ENCODE measurements at places on chromosomes 2 and 18.

DNA sequence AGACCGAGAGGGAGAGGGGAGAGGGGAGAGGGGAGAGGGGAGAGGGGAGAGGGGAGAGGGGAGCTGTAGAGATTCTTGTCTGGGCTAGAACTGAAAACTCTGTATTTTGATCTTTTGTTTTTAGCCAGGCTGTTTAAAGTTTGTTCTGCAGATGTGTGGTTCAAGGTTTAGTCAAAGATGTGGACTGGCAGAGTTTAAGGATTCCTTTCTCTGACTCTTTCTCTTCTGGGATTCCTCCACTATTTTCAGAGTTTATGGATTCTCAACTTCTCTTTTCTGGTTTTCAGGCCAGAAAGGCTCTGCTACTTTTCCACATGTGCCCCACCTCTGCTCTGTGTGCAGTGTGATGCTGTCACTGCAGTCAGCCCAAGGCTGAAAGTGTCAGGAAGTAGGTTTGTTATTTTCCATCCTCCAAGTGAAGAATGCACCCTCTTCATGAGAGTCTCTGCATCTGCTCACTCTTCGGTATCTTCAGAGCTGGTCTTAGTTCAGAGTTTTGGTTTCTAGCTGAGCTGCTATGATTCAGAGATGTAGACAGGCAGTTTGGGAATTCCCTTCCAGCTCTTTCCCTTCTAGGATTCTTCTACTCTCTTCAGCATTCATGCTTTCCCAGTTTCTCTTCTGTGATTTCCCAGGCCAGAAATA is 130.9 kb upstream of the SMAD7 start:
- no peak for DNase-seq

GRCh38 chr2:65622951-65623535 is 190.6 kb upstream of the SPRED2 start:
- DNase-seq, result no peak

GRCh38 chr2:216315802-216316603 is 56.3 kb downstream of the MARCHF4 start:
- DNase-seq, result no peak

DNA sequence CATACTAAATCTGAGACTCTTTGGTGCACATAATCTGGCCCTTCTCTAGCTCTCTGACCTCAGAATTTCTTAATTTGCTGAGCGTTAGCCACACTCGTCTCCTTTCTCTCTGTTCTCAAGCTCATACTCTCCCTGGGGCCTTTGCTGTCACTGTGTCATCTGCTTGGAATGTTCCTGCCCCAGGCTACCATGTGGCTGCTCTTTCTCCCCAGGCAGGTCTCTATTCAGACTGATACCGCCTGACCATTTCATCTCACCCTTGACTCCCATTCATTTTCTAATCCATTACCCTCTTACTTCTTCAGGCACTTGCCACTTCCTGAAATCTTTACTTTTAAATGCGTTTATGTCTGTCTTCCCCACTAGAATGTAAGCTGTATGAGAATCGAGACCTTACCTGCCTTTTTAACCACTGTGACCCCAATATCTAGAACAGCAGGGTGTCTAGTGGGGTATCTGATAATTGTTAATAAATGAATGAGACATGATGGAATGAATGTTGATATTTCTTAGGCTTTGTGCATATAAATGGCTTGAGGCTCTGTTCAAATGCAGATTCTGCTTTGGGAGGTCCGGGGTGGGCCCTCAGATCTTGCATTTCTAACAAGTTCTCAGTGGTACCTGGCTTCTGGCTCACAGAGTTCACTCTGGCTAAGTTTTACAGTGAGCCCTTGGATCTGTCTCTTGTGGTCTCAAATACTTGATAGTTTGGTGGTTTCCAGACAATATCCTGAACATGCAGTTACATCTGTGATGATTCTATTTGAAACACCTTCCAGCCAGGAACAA is 89.9 kb upstream of the EPC2 start:
- DNase-seq, result no peak

GRCh38 chr2:152611458-152612231 is 105.6 kb downstream of the PRPF40A start:
- DNase-seq, result no peak

GRCh38 chr2:160911258-160911657 is 249.0 kb upstream of the TANK start:
- no peak for DNase-seq

DNA sequence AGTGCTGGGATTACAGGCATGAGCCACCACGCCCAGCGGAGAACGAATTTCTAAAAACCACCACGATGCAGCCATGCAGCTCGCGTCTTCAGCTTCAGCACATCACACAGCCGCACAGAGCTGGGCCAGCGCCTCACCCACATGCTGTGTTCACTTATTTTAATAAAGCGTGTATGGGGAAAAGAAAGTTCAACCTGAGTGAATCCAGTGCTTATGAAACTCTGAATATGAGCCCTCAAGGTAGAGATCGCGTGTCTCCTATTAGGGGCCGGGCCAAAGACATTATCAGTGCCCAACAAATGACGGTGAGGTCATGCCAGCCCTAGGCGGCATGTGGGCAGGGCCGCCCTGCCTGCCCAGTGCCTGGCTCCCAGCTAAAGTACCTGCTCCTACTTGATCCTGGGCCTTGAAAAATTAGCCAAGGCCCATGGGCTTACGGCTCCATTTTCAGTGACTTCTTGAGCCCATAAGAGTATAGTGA is 44.3 kb downstream of the SPRED2 start:
- DNase-seq, result no peak

DNA sequence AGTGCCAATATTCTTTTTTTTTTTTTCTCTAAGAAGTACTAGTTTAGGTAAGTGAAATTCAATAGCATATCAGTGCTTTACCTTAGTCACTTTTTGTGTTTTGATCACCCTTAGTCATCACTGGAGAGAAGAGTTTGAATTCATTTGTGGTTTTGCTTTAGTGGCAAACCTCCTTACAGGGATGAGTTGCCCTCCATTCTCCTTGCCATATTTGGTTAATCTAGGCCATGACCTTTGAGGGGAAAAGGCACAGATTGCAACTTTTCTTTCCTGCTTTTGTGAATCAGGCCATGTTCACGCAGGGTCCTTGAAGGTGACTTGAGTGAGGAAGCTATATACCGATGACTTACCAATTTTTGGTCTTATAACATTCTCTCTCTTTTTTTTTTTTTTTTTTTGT is 34.4 kb downstream of the PLEKHA3 start:
- peak; percentile 39 for DNase-seq

DNA sequence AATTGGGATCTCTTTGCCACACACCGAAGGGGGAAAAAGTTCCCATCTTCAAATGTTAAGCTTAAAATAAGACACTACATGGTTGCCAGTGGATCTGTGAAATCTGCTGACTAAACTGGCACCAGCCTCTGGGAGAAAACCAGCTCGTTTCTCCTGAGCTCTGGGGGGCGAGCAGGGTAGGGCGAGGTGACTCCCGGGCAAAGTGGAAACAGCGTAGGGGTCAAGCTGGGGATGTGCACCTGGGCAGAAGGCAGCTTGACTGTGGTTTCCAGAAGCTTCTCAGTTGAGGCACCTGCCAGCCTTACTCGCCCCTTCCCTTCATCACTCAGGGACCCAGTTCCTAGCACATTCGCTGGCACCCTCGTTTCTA is 62.8 kb downstream of the SFXN5 start:
- DNase-seq, result no peak

DNA sequence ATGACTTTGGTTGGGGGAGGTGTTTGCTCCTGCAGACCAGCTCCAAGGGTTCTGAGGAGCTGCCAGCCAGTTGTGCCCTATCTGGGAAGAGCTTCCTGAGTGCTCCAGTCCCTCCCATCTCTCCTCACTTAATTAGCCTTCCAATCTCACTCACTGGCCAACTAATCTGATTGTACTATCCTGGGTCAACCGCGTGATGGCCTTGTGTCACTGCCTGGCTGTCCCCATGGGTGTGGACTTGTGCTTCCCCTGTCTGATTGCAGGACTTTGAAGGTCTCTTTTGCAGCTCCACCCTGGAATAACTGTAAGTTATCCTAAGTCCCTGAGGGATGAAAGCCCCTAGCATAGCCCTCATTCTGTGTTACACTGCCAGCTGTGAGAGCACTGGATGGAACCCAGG is 65.0 kb downstream of the SLC4A5 start:
- no peak for DNase-seq

DNA sequence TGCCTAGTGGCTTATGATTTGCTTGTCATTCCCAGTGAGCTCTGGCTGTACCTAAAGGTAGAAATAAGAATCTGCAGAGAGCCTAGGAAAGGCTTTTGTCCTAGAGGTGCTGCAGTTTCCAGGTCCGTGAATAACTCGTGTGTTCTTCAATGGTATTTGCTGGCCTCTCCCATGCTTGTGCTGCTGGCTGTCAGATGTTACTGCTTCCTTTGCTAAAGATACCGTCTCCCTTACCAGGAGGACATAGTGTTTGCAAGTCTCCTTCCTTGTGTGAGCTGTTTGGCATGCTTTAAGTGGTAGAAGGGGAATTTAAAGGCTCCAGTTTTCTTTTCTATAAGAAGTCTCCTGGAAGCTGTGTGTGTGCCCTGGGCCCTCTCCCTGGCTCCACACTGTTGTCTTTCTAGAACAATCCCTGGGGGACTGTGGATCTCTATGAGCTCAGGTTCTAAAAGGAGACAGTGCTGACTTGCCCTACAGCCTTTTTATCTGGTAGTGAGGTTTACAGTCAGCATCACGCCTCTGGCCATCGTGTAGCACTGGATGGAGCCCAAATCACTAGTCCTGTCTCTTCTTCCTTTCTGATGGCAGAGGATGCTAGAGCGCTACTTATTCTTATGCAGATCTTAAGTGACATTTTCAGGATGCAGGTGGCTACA is 65.8 kb downstream of the RNF144A start:
- DNase-seq, result no peak

DNA sequence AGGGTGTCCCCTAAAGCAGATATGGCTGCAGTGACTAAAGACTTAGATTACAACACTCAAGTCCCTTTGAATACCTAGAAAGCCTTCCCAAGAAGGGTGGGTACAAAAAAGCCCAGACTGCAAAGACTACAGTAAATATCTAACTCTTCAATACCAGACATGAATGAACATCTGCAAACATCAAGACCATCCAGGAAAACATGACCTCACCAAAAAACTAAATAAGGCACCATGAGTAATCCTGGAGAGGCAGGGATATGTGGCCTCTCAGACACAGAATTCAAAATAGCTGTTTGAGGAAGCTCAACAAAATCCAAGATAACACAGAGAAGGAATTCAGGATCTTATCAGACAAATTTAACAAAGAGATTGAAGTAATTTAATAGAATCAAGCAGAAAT is 138.2 kb upstream of the OTOS start:
- no peak for DNase-seq

GRCh38 chr18:26477828-26478466 is 70.4 kb downstream of the KCTD1 start:
- DNase-seq, result no peak

- DNase-seq, result no peak
These were observed 17.5 kb downstream of the REEP1 start for GRCh38 chr2:86319700-86320580.

DNA sequence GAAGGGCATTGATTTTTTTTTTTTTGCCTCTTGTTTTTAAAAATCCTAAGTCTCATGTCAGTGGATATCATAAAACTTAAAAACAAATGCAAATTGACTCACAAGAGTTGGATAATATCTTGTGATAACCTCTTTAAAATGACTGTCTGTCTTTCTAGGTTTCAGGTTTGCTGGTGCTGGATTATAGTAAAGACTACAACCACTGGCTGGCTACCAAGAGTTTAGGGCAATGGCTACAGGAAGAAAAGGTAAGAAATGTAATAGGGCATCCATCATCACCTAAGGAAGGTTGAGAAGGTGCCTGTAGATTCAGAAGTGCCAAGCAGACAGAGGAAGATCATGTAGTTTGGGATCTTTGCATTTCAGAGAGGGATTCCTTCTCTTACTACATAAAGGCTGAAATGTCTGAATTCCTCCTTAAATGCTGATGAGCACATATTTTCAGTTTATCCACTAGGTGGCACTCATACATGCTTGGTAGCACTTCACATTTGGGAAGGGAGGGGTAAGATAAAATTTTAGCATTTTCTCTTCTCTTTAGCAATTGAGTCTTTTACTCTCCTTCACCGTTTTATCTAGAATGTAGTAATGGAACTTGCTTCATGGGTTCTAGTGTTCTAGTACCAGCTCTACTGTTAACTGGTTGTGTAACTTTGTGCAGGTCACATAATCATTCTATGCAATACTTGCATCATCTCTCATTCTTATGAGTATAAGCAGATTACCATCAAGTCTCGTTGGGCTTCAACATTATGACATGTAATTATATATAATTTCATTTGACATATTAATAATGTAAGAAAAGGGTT is 21.1 kb downstream of the CPS1 start:
- no peak for DNase-seq

DNA sequence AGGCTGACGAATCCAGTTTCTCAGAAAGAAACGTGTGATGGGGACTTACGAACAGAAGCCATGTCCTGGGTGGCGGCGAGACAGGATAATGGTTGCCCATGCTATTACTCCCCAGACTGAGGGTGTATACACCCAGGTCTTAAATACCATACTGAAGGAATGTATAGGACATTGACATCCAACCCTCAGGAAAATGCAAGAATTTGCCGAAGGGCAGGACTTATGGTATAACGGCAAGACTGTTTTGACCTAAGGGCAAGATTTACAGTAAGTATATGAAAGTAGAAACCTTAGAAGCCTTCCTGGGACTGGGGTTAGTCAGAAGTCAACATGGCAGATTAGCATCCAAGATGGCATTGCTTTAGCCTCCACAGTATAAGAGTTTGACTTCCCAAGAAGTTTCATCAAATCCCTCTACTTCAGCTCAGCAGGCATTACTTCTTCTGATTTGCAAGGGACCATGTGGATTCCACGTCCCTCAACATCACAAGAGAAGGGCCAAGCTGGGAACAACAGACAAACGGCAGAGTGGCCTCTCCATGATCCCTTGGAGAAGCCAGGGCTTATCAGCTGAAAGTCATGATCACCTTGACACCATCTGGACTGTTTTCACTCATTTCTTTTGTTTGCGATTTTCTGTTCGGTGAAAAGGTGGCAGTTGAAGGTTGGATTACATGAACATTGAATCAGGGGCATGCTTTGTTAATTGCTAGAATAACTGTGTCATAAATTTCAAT is 21.1 kb downstream of the ST3GAL5 start:
- no peak for DNase-seq

GRCh38 chr18:4960578-4960977 is 236.5 kb downstream of the AKAIN1 start:
- no peak for DNase-seq

GRCh38 chr18:77478646-77479442 is 229.2 kb downstream of the GALR1 start:
- DNase-seq, result no peak

DNA sequence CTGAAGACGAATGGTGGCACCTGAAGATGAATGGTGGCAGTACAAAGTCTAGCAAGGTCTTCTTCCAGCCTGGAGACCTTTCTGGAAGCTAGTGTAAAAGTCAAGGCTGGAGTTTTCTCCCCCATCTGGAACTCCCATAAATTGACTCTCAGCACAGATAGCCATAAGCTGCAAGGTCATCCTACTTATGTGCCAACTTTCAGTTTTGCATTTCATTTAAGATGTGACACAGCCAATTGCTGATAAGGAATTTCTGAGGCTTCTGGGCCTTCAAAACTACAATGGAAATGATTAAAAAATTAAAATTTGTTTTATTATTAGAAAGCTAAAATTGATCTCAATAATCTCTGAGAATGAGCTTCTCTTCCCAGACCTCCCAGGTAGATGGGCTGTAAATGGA is 10.2 kb downstream of the XDH start:
- no peak for DNase-seq
